Transverse colon (tissue), 4 donors: ENCODE measurements at places on chromosomes 2 and 18. TPM values are rescaled to one million over a fixed set of nuclear protein-coding genes. Genes with fewer than 3 reads are reported as not detected.
A peak's percentile ranks its signal among the peaks of the same experiment; 100 is the strongest.

DNA sequence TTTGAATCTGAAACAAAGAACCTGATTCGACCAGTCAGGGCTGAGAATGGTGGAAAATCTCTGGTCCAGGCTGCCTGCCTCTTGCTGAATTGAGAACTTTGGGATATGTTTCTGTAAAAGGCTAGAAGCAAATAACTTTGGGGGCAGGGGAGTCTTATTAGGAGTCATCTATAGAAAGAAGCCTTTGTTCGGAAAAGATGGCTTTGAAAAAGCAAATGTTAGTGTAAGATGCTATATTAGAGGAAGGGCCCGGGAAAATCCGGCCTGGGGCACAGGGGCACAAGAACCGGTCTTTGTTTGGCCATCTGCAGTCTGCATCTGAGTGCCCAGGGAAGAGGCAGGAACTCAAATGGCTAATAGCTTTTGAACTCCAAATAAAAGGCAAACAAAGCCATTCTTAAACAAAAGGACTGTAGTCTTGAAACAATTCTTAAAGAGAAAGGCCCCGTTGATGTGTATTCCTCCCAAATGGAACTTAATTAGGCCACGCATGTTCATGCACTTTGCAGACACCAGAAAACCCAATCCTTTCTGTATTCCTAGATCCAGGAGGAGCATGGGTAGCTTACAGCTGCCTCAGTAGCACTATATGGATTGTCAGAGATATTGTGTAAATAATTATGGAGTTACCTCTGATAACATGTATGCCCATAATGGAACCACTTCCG, 180.0 kb upstream of the ARL4C start:
- H3K27me3 ChIP-seq = no peaks in the 10 kb centered on the region
- no peak for DNase-seq
- no peaks in the 10 kb centered on the region for H3K4me1 ChIP-seq
- no peak overlapping the region for H3K4me3 ChIP-seq

DNA sequence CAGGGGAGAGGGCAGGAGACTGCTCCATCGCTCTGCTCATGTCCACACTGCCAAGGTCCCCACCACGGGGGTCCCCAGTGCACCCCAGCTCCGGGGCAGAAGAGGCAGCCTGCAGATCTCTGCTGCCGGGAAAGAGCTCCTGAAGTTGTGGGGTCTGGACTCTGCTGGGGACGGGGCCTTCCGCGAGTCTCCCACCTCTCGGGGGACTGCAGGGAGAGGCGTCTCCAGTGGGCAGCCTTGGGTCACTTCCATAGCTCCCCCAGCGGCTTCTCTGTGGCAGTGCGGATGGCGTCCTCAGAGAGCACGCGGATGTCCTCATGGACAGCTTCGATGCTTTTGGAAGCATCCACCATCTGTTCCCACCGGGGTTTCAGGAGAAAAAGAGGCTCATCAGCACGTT, 10.7 kb downstream of the DTYMK start:
- H3K4me1 ChIP-seq = no peaks in the 10 kb centered on the region
- H3K36me3 ChIP-seq = no peaks in the 10 kb centered on the region
- H3K27ac ChIP-seq = no peak overlapping the region
- no peaks in the 10 kb centered on the region for H3K27me3 ChIP-seq
- DNase-seq = no peak

DNA sequence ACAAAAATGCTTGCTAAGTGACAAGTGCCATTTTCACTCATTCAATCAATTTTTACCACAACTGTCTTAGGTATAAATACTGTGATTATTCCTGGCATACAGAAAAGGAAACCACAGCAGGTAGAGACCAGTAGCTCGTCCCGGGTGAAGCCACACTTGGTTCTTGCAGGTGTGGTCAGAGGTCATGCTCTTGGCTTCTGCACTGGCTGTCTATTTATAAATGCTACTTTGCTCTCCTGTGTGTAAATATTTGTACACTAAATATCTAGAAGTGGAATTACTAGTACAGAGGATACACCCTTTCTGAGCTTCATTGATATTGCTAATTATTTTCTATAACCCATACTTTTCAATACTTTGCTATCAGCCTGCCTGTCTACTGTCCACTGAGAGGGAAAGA, 284.6 kb downstream of the MYT1L start:
- H3K36me3 ChIP-seq = no peaks in the 10 kb centered on the region
- H3K27ac ChIP-seq = no peak overlapping the region
- no peaks in the 10 kb centered on the region for H3K4me1 ChIP-seq
- no peak for DNase-seq
- H3K4me3 ChIP-seq = no peak overlapping the region
- H3K27me3 ChIP-seq = no peaks in the 10 kb centered on the region

DNA sequence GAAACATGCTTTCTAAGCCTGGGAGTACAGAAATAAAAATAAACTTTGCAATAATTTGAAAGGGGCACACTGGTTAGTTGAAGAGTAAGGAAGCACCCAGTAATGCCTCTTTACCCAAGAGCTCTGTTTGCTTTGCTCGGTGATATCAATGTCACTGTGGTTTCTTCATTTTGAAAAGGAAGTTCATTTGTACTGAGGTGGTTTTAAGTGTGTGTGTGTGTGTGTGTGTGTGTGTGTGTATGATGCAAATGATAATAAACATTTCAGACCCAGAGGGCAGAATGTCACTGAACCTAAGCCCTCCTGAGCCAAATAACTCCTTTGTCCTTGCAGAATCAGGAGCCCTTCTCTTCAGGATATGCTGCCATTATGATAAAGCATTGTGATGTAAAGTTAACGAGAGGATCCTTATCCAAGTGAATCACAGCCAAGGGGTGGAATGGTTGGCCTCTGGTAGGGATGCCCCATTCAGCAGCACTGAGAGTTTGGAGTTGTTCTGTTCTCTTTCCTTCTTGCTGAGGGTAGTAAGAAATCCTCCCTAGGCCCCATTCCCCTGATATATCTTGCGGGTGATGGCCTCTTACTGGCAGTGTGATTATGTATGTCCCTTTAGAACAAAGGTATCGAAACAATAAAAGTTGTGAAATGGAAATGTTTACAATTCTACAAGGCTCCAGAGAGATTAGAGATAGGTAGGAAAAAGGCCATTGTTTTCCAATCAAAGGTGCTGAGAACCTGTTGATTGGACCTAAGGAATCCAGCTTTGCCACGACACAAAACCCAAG, 7.6 kb downstream of the ITGA6 start:
- no peak overlapping the region for H3K4me3 ChIP-seq
- DNase-seq = no peak
- H3K27ac ChIP-seq = peak overlapping the region; percentile 77
- H3K4me1 ChIP-seq = peaks cover 94% of the 10 kb centered on the region

DNA sequence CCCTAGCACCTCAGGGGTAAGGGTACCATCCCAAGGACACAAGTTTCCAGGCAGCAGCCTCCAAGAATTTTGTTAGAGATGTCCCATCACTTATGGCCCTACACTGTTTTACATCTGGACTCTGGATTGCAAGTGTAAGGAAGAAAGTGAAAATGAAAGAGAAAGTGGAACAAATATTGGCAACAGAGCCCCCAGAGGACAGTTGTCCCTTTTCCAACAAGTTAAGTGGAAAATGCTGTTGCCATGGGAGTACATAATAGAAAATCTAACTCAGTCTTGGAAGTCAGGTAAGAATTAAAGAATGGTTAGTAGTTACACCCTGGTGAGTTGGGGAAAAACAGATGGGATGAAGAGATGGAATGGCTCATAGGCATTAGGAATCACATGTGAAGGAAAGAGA, 50.6 kb downstream of the TTC21B start:
- H3K4me1 ChIP-seq = peaks cover 12% of the 10 kb centered on the region
- DNase-seq = no peak
- H3K27ac ChIP-seq = no peak overlapping the region
- H3K36me3 ChIP-seq = no peaks in the 10 kb centered on the region
- no peak overlapping the region for H3K4me3 ChIP-seq

- H3K36me3 ChIP-seq = no peaks in the 10 kb centered on the region
- peak; percentile 19 for DNase-seq
- H3K27me3 ChIP-seq = no peaks in the 10 kb centered on the region
- H3K4me1 ChIP-seq = peaks cover 64% of the 10 kb centered on the region
- H3K27ac ChIP-seq = peak overlapping the region; percentile 89
Observed at GRCh38 chr2:64405581-64406406, 48.2 kb upstream of the LGALSL start.

- no peaks in the 10 kb centered on the region for H3K4me1 ChIP-seq
- H3K36me3 ChIP-seq = no peaks in the 10 kb centered on the region
- no peak overlapping the region for H3K4me3 ChIP-seq
- no peak overlapping the region for H3K27ac ChIP-seq
- peaks cover 5% of the 10 kb centered on the region for H3K27me3 ChIP-seq
Observed at GRCh38 chr2:121038891-121039616, 245.9 kb downstream of the TFCP2L1 start.

The UGT1A8 gene
- 1.1 TPM for total RNA-seq

The IL1R2 gene
- total RNA-seq = 13.5 TPM

The RAB6C gene
- not detected for total RNA-seq

The CFAP221 gene
- not detected for total RNA-seq
